ENCODE measurements at places on chromosomes 16 and 17.
A peak's percentile ranks its signal among the peaks of the same experiment; 100 is the strongest.

DNA sequence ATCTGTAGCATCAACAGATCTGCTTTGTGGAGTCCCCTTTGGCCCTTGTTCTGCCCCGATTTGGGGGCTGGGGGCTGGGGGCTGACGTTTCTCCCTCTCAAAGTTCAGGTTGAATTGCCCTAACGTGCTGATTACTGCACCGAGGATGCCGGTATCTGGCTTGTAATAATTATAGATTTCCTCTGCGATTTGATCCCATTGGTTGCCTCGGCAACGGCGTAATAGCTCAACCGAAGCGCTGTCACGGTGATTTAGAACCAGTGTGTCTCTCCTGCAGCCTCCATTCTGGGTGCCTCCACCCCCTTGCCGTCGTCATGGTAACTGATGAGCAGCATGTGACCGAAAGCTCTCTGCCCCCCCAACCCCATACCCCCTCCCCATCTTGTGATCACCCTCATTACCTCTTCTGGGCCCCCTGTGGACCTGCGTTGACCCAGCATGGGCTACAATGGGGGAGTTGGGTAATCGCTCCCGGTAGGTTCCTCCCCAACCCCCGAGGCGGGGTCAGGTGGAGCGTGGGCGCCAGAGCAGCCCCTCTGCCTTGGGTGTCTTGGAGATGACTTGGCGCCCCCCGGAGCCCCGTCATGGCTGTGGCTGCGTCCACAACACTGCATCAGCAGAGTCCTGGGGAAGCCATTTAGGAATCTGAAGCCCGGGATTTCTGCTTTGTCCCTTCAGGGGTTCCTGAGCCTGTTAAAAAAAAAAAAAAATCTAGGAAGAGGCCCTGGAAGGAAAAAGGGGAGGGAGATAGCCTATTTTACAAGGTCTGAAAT is 38.4 kb downstream of the ABAT start:
- peak; percentile 41 for DNase-seq

- no peak for DNase-seq
Observed at GRCh38 chr17:36590082-36590481, 1.6 kb upstream of the DHRS11 start.

DNA sequence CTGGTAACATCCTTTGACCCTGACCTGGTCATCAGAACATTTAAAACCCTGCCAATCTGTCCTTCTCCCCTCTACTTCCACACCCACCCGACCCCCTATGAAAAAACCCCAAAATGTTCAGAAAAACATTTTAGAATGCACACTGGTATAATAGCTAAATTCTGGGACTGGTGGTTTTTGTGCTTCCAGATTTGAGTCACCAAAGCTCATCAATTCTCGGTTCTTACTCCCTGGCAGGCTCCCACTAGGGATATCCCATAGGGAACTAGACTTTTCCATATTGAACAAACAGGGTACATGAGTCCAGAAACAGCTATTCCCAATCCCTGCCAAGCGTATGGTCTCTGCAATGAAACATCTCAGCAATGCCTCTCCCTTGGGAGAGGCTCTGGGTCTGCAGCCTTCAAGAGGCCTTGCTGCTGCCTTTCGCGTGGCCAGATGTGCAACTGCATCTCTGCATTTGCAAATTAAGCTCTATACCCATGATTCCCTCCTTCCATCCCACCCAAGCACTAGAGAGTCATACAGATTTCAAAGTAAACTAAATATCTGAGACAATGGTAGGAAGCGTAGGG is 67.7 kb downstream of the SMG6 start:
- no peak for DNase-seq

- no peak for DNase-seq
Observed at GRCh38 chr16:2720064-2720457, at the start of gene PRSS27. TSS of gene PRSS27 (minus strand) at chr16:2720224. CDS start at chr16:2720160, 64 bp downstream.

- DNase-seq, result peak; percentile 76
Observed at GRCh38 chr16:85172455-85173145, 60.3 kb upstream of the CIBAR2 start.

DNA sequence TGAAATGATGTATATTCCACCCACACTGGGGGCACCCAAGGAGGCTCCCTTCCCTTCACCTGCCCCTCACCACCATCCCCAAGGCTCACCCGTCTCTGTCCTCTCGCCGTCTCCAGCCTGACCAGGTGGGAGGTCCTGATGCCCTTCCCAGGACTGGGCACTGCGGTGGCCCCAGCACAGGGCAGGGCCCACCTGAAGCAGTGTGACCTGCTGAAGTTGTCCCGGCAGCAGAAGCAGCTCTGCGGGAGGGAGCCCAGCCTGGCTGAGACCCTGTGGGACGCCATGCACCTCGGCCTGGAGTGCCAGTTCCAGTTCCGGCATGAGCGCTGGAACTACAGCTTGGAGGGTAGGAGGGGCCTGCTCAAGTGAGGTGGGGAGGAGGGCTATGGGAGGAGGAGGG is 9.9 kb downstream of the PPY start:
- DNase-seq, result no peak

- no peak for DNase-seq
Observed at GRCh38 chr16:87713451-87714229, 52.1 kb downstream of the KLHDC4 start.

GRCh38 chr16:72664056-72664508 is 383.8 kb downstream of the ZFHX3 start:
- no peak for DNase-seq

- DNase-seq, result no peak
Observed at GRCh38 chr16:4217204-4218131, 24.4 kb downstream of the SRL start.

- peak; percentile 87 for DNase-seq
Observed at GRCh38 chr17:7252176-7253043, at the start of gene ELP5. TSS of gene ELP5 (plus strand) at chr17:7252215. CDS start at chr17:7252551, 336 bp downstream.

DNA sequence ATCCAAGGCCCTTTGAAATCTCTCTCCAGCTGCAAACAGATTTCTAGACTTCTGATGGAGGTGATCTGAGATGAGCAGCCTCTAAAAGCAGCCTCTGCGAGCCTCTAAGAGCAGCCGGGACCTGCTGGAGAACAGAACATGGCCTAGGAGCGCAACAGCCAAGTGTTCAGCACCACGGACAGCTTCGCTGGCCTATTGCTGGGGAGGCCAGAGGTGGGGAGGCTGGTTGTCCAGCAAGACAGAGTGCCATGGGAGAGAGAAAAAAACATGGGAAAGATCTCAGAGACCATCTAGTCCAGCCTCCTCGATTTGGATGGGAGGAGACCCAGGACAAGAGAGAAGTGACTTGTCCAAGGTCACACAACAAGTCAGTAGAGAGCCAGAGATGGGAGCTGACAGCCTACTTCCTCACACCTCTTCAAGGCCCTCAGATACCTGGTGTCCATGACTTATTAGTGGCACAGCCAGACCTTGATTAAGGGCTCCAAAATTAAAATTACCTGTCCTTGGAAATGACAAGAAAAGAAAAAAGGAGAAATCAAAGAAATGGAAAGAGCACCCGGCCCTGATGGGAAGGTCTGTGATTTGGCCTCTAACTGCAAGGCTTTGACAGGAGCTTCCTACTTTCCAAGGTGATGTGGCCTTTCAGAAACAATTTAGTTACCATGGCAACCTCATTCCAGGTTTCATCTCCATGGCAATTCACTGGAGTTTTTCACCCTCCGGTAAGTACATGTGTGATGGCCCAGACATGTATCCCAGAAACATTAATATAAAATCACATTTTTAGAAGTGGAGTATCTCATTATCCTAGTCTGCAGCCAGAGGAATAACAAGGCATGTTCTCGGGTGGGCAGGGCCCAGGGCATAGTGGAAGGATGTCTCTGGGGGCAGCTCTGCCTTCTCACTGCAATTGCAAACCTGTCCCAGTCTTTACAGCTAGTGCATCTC is 14.5 kb downstream of the RPRML start:
- no peak for DNase-seq

DNA sequence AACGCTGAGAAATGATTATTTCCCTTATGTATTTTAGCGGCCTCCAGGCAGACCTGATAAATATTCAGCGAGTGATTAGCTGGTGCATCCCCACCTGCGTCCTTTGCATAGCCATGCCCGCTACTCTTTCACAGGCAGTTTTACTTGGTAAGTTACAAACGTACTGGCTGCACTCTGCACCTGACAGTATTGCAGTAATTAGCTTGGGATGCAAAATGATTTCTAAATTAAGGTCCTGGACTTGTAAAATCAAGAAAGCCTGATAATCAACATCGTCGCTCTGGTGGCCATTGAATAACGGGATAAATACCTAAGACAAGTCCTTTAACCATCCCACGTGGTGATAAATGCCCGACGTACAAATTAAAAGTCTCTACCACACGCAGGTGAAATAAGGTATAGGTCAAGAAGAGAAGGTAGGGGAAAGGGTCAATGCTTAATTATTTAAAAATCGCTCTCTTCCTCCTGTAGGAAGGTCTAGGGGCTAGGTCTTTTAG is 998 bp upstream of the PRKCA start:
- no peak for DNase-seq

DNA sequence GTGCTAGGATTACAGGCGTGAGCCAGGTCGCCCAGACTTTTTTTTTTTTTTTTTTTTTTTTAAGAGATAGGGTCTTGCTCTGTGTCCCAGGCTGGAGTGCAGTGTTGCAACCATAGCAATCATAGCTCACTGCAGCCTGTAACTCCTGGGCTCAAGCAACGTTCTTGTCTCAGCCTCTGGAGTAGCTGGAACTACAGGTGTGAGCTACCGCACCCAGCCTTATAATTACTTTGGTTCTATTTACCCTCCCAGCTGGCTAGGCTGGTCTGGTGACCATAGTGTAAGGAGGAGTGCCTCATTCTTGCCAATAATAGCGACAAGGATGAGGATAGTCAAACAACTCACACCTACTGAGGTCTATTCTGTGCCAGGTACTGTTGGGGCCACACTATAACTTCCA is 39.6 kb upstream of the USP7 start:
- no peak for DNase-seq

DNA sequence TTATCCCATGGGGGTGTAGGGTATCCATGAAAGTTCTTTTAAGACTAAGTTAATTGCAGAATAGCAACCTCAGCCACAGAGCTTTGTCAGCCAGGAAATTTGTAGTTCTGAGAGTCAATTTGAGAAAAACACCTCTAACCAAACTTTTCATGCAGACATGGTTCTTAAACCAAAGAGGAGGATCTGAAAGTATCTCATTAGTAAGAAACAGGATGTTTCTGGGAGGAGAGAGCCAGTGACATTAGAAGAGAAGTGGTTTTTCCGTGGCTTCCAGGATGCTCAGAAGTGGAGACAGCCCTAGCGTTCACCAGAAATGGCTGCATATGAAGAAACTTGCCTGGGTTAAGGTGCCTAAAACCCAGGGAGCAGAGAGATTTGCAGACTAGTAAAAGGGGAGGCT is 7.9 kb downstream of the GNAO1 start:
- no peak for DNase-seq

DNA sequence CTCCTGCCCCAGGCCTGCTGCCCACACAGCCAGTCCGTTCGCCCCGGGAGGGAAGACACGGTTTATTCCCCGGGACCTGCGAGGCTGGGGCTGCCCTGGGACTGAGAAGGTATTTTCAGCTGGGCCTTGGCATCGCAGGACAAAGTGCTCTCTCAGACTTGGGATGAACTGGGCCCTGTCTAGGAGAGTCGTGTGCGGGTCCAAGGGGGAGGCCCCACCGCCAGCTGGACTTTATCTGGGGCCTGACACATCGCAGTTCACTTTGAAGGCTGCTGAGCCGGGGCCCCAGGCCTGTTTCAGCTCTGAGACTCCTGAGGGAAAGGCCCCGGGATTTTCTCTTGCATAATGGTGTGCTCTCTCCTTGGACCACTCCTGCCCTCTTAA is 6.8 kb downstream of the CRISPLD2 start:
- DNase-seq, result no peak

GRCh38 chr16:31439519-31439918 is 3.1 kb downstream of the ZNF843 start:
- no peak for DNase-seq

DNA sequence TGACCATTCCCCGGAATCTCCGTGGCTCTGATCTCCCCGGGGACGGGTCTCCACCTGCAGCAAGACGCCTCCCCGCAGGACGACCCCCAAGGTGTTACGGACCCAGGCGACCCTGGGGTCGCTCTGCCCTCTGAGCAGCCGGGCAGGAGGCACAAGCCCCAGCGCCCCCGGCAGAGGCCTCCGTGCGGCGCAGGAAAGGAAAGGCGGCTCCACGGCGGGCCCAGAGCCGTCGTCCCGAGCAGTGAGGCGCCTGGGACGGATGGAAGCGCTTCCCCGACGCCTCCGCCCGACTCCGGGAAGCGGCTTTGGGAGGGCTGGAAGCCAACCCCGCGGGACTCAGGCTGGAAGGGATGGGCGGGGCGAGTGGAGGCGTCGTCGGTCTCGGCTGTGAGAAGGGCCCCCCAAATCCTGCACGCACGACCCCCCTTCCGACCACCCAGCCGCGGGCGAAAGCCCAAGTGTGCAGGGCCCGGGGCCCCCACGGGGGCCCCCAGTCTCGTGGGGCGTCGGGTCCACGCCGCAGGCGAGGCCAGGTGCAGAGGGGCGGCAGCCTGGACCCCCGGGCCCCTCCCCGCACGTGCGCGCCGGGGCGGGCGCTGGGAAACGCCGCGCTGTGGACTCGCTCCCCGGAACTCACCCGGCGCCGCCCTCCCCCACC is 32.7 kb upstream of the RPH3AL start:
- no peak for DNase-seq

DNA sequence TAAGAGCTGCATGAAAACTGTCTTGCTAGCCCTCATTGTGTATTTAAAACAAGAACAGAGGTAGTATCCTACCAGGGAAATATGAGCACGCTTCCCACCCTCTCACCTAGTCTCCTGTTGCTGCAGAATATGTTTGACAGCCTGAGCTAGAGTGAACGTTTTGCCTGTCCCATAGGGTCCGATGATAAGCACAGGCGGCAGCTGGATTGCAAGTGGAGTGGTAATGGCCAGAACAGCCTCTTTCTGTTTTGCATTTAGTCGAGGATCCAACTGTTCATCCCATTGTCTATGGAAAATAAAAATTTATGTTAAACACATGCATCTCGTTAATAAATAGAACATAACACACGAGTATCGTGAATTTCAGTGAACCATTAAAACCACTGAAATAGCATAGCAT is 84.2 kb downstream of the HELZ start:
- no peak for DNase-seq

DNA sequence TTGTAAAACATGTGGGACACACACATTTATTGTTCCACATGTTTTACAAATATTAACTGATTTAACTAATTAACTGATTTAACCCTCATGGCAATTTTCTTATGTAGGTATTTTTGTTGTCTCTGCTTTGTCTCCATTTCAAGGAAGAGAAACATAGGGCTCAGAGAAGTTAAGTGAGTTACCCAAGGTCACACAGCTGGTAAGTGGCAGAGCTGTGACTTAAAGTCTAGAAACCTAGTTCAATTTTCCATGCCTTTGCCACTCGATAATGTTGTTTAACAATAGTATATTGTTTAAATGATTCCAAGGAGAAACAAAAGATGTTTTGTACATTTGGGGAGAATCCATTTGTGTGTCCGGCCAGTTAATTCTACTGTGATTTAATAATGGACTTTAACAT is 284.1 kb upstream of the CDH5 start:
- DNase-seq, result no peak
